NCI-H1436 treated with DMSO at 0.1 percent for 48 hours (cell line): ENCODE measurements at places on chromosomes 5 and 9.

GRCh38 chr9:131290036-131290766 is 678 bp downstream of the PLPP7 start:
- no peak for DNase-seq

- no peak for DNase-seq
These were observed 134.6 kb downstream of the TTLL11 start for GRCh38 chr9:121958530-121958929.

- no peak for DNase-seq
These were observed 182.0 kb downstream of the EBF1 start for GRCh38 chr5:158917731-158918130.

- no peak for DNase-seq
These were observed 197.1 kb downstream of the TMC1 start for GRCh38 chr9:72718503-72718902.

- DNase-seq, result no peak
These were observed 995 bp downstream of the IPPK start for GRCh38 chr9:92668746-92669526.

DNA sequence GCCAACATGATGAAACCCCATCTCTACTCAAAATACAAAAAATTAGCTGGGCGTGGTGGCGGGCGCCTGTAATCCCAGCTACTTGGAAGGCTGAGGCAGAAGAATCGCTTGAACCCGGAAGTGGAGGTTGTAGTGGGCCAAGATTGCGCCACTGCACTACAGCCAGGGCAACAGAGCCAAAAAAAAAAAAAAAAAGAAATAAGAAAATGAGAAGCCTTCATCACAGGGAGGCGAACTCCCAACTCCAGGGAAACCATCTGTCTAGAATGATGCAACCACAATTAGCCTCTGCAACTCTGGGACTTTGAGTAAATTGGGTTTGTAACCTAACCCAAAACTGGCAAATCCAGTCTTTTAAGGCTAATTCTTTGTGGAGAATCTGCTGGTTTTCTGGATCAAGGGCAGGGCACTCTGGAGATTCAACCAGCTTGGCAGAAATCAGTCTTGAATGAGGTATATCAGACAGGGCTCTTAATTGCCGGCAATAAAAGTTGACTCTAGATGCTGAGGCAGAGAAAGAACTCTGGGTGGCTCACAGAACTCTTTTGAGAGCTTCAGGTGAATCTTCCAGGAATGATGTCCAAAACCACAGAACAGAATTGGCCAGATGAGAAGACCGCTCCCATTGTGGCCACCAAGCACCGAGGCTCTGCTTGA is 9.9 kb downstream of the S100Z start:
- no peak for DNase-seq

DNA sequence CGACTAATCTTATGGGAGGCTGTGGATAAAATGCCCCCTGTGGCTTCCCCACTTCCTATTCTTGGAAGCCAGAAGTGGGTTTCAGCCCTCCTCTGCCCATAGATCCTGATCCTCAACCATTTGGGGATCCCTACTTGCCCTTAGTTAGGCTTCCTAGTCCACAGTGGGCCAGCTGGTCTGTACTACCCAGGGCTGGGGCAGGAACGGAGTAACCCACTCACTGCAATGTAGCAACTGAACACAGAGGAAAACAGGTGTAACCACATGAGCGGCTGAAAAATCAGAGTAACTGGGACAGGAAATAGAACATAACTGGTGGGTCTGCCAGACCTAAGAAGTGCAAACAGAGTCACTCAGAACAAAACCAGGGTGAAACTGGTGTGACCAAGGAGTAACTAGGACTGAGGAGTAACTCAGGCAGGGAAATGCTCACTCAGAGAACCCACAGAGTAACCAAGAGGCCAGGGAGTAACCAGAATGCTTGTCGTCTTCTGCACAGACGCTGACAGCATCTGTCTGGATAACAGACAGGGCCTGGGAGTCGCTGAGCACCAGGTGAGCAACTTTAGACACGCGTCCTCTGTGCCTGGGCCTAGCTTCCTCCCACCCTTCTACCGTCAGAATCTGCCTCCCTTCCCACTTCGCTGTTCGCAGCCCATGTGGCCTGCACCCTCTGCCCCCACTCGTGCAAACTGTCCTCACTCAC is 1.0 kb downstream of the AQP3 start:
- DNase-seq, result no peak

GRCh38 chr9:72808446-72808768 is 144.4 kb downstream of the ALDH1A1 start:
- no peak for DNase-seq

DNA sequence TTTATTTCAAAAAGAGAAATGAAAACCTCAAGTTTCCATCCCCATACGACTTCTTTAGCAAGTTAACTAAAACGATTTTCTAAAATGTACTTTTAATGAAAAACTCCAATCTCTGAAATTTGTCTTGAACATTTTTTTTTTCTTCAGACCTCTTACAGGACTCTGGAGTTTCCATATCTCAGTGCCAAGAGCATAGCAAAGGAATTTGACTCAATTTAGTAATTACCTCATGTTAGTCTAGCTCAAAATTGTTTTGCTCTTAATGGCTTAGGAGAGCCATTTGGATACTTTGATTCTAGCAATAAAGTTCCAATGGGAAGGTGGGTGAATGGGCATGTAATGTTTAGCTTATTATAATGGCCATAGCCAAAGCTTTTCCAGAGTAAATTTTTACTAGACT is 26.0 kb upstream of the SPATA31D4 start:
- DNase-seq, result no peak

DNA sequence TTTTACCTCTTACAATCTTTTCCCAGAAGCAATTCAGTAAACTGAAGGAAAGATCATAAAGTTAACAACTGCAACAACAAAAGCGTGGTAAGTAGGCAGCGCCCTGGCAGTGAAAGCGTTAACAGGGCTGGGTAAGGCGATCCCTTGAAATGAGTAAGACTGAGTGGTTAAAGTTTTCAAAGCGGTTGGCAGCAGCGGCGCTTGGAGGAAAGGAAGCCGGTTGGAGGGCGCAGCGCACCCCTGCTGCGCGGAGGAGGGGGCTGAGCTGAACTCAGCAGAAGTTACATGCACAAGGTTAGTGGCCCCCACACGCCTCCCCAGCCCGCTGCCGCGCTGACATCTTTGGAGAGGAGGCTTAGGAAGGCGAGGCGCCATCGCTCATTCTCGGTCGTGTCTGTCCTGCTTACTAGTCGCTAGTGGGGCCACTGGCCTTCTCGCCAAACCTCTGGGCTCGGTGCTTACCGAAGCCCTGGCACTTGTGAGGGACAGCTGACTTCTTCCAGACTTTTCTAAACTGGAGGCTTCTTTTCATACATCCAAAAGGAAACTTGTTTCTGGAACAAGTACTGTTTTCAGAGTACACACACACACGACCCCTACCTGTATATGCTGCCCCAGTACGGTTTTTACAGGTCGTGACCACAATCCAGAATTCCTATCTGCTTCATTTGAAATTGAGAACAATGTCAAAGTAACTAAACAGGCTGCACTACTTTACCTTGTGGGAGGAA is at the start of gene SH3RF2:
TSS of gene SH3RF2 (plus strand) at position 178 of the 731 bp plus-strand sequence. CDS start 1,351 bp downstream, outside the sequence.
- no peak for DNase-seq

DNA sequence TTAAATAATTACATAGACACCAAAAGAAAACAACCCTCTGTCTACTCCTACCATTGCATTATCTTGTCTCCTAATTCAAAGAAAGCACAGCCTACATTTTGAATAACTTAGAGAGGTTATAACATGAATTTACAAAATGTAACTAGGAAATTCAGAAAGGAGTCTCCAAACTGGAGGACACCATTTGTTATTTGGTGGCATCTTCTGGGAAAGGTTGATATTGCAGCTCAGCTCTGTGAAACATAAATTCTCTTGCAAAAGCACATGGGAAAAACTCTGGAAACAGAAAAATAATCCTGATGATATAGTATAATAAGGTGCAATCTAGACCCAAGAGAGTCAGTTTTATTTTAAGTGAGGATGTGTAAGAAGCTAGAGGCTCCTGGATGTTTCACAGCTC is 215.3 kb downstream of the MLLT3 start:
- no peak for DNase-seq

GRCh38 chr9:131382850-131383729 is 10.8 kb upstream of the PRRC2B start:
- DNase-seq, result no peak

DNA sequence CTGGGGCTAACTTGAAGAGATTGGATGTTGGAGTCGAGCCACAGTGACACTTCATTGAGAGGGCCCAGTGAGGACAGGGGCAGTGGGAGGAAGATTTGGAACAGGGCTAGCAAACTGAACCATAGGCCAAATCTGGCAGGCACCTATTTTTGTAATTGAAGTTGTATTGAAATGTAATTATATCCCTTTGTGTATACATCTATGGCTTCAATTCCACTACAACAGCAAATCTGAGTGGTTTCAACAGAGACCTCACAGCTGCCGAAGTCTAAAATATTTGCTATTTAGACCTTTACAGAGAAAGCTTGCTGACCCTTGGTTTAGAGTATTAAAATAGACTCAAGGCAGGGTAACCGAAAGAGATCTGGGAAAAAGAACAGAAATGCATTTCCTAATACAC is 4.7 kb upstream of the TNFSF8 start:
- DNase-seq, result no peak

- DNase-seq, result no peak
These were observed 6.5 kb upstream of the PTGES start for GRCh38 chr9:129759319-129759718.

DNA sequence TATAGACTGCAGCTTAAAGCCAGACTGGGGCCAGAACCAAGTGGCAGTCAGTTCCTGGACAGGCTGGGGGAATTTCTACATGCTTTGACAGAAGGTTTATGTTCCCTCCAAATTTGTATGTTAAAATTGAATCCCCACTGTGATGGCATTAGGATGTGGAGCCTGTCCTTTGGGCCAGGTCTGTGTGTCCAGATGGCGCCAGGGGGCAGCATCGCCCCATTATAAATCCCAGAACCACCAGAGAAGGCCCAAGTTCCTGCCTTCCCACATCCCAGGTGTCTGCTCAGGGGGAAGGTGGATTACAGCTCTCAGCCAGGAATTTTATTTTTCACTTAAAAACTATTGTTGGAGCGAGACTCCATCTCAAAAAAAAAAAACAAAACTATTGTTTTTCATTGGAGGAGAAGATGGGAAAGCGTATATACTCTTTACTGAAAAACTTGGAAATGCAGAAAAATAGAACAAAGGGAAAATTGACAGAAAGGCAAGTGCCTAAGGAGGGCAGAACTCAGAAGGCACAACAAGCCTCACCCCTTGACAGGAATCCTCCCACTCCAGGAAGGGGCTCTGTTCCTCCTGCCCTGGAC is 5.0 kb downstream of the IL3 start:
- DNase-seq, result no peak

DNA sequence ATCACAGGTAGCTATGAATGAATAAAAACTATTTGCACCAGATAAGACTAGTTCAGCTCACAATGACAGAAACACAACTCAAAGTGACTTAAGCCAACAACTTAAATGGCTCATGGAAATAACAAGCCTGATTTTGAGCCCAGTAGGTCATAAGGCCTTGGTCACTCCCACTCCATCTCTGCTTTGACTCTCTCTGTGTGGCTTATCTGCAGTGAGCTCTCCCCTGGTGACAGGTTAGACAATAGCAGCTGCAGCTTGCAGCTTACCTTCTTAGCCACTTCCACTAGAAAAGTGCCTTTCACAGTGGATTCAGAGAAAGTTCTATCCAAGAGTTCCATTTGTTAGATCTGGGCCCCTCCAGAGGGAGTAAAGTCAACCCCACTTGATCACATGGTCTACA is 315.7 kb downstream of the RAB3C start:
- DNase-seq, result no peak

- no peak for DNase-seq
These were observed 68.1 kb downstream of the GALNT10 start for GRCh38 chr5:154258531-154259217.

GRCh38 chr9:84349671-84350070 is 9.1 kb upstream of the SLC28A3 start:
- DNase-seq, result no peak

DNA sequence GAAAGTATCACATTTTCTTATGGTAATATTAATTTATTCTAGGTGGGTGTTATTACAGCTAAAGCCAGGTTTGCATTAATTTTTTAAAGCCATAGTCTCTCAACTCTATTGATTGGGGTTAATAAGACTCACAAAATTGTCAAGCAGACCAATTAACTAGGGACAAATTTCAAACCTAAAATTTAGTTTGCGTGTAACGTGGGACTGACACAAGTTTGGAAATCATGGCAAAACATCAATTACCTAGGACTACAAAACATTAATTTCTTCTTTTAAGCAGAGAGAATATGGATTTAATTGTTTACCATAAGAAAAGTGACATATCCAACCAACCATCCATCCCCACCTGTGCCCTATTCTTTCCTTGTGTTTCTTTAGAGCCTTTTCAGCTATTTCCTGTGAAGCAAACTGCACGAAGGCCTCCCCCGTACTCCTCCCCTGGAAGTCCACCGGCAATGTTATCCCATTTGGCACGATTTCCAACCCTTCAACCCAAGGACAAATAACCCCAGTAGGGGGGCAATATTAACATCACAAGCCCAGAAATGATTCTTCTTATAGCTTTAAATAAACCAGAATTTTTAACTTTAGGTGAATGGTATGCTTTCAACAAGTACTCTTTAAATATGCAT is 4.4 kb downstream of the HNRNPH1 start:
- no peak for DNase-seq

- no peak for DNase-seq
These were observed 91.8 kb upstream of the MVB12B start for GRCh38 chr9:126234681-126235335.

DNA sequence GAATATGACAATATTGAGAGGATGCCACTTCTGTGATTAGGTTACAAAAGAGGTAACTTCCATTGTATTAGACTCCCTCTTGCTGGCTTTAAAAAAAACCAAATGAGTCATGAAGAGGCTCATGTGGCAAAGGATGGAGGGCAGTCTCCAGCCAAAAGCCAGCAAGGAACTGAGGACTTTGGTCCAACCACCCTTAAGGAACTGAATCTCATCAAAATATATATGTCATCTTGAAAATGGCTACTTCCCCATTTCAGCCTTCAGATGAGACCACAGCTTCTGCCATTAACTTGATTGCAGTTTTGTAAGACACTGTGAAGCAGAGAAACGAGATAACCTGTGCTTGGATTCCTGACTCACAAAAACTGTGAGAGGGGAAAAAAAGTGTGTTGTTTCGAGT is 15.5 kb upstream of the TRIM32 start:
- DNase-seq, result no peak

DNA sequence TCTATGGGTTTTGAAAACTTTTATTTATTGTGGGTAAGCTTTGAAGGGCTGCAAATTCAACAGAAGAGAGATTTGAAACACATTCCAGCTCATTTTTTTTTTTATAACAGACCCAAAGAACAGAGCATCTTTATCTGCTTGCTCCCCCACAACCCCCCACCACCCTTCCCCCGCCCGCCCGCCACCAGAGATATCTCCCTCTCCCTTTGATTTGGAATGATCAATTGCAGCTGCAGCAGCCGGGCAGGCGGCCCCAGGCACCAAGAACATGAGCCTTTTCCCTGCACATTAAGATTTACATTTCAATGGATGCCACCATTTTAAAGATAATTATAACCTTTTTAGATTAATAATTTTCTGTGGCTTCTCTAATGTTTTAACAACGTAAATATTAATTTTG is 510.9 kb downstream of the ZNF608 start:
- DNase-seq, result no peak

DNA sequence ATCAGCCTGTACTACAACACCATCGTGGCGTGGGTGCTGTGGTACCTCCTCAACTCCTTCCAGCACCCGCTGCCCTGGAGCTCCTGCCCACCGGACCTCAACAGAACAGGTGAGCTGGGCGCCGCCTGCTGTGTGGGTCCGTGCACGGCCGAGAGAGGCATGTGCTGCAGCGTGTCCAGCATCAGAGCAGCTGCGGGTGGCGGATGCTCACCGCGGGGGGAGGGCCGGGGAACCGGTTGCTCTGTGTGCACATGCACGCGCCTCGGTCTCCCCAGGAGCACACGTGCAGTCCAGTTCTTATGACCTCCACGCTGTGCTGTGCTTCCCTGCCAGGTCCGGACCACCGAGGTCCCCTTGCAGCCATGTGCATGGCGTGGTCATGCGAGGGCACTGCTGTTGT is 7.6 kb downstream of the SLC6A18 start:
- DNase-seq, result no peak
